ENCODE measurements at places on chromosomes 5 and 9.

- no peak for DNase-seq
Measured at GRCh38 chr9:126043681-126044080, 282.9 kb upstream of the MVB12B start.

- DNase-seq: no peak
Measured at GRCh38 chr9:96203867-96204501, 98.0 kb downstream of the HSD17B3 start.

DNA sequence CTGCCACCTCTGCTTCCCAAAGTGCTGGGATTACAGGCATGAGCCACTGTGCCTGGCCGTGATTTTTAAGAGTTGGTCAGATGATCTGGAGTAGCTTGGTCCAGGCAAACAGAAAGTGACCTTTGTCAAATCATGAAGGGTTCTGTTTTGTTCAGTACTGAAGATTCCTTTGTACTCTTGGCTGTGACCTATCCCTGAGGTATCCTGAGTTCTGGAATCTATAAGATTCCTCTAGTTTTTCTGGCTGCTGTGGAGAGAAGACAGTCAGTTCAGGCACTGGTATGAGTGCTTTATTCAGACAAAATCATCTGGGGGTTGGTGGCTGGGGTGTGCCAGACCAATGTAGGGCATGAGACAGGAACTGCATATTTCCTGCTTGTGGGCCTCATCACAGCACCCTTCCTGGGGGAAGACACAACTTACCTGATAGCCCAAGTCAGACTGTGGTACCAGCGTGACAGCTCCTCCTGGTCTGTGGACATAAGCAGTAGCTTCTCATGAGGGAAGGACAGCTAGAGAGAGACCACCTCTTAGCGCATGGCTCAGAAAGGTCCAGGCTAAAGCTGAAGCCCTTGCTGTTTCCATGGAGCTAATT, 3.1 kb downstream of the ARHGEF39 start:
- no peak for DNase-seq

DNA sequence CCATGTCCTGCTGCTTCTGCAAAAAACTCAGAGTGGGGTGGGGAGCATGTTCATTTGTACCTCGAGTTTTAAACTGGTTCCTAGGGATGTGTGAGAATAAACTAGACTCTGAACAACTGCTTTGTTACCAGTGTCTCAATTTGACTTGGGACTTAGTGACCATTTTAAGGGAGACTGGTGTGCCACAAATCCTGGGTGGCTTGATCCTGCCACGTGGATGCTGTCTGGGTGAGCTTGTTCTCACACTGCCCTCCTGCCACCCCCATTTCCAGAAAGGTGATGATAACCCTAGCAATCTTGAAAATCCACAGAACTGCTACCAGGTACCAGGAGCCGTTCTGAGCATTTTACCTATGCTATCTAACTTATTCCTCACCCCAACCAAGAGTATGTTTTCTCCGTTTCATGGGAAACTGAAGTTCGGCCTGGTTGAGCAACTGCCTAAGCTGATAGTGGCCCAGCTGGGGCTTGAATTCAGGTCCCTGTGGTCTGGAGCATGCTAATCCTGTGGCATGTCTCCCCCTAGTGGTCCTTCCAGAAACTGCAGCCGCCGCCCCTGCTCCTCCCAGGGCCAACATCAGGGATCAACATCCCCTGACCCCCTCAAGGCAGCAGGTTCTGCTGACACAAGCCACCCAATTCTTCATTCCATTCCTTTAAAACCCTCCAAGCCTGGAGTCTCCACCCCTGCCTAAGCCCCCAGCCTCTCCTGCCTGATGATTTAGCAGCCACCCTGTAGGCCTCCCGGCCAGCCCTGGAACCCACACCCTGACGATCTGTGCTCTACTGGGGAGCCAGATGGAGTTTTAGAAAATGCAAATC, 2.8 kb downstream of the IL3 start:
- DNase-seq: peak; percentile 74

GRCh38 chr5:65506961-65507360, 25.2 kb upstream of the ADAMTS6 start:
- DNase-seq: no peak

GRCh38 chr9:115333277-115334070, 215.5 kb upstream of the TNC start:
- DNase-seq: no peak

GRCh38 chr9:76580188-76580587, 121.2 kb downstream of the GCNT1 start:
- no peak for DNase-seq
